ENCODE measurements at places on chromosomes 3 and 15. TPM values are rescaled to one million over a fixed set of nuclear protein-coding genes. Genes with fewer than 3 reads are reported as not detected.
A peak's percentile ranks its signal among the peaks of the same experiment; 100 is the strongest.

GRCh38 chr15:37289109-37289765 lies 188.9 kb upstream of the MEIS2 start:
- H3K36me3 ChIP-seq, result no peaks in the 10 kb centered on the region
- no peak overlapping the region for H3K27ac ChIP-seq
- no peak for DNase-seq
- no peaks in the 10 kb centered on the region for H3K27me3 ChIP-seq
- no peak overlapping the region for H3K4me3 ChIP-seq

- H3K4me3 ChIP-seq, result no peak overlapping the region
- H3K27me3 ChIP-seq, result peaks cover 10% of the 10 kb centered on the region
- H3K4me1 ChIP-seq, result no peaks in the 10 kb centered on the region
- H3K36me3 ChIP-seq, result no peaks in the 10 kb centered on the region
- no peak for DNase-seq
These were observed 32.4 kb upstream of the ALCAM start for GRCh38 chr3:105334138-105334882.

DNA sequence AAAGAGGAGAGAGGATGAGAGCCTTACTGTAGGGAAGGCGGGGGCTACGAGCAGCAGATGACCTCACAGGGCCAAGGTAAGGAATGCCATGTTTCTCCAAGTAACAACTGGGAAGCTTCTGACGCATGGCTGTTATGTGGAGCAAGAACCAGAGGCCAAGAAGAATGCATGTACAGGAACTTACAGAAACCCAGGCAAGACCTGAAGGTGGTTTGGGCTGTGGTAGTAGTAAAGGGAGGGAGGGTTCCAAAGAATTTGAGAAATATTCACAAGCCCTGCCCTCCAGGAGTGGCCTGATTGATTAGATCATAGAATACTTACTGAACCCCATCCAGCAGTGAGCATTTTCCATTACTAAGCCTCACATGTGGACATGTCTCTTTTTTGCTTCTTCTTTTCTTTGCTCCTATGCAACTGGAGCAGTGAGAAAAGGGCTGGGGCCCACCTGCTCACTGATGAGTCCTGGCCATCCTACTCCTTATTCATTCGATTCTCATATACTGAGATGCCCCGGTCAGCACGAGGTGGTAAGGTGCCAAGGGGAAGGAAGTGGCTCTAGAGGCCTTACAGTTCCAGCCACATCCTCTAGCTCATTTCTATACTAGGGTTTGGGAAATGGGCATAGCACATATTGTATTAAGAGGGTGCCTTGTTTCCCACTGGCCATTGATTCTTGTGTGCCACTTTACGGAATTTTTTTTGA lies 8.3 kb upstream of the SLC12A8 start:
- DNase-seq, result no peak
- no peaks in the 10 kb centered on the region for H3K4me1 ChIP-seq
- H3K36me3 ChIP-seq, result no peaks in the 10 kb centered on the region
- H3K4me3 ChIP-seq, result no peak overlapping the region
- H3K27me3 ChIP-seq, result no peaks in the 10 kb centered on the region

- peaks cover 9% of the 10 kb centered on the region for H3K27me3 ChIP-seq
- H3K36me3 ChIP-seq, result peaks cover 2% of the 10 kb centered on the region
- H3K4me3 ChIP-seq, result no peak overlapping the region
- H3K27ac ChIP-seq, result no peak overlapping the region
These were observed 122.0 kb upstream of the RGMA start for GRCh38 chr15:93210995-93211394.

The SCG5 gene
- 0.80 TPM for total RNA-seq

DNA sequence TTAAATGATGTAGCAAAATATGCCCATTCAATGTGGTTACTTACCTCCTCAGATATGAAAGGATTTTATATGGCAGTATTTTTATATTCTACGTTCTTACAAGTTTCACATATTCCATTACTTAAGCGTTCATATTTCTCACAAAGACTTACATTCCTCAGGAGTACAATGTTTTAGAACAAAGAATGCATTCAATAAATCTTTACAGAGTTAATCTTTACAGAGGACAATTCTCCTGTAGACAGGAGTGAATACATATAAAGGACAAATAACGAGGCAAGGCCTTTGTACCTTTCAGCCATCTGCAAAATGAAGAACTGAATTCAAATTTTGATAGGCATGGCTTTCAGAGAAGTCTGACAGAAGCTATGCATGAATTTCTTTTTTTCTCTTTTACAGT lies 1.9 kb downstream of the ZNF80 start:
- H3K4me3 ChIP-seq, result peak overlapping the region; percentile 7
- peaks cover 39% of the 10 kb centered on the region for H3K4me1 ChIP-seq
- DNase-seq, result no peak
- H3K36me3 ChIP-seq, result no peaks in the 10 kb centered on the region

DNA sequence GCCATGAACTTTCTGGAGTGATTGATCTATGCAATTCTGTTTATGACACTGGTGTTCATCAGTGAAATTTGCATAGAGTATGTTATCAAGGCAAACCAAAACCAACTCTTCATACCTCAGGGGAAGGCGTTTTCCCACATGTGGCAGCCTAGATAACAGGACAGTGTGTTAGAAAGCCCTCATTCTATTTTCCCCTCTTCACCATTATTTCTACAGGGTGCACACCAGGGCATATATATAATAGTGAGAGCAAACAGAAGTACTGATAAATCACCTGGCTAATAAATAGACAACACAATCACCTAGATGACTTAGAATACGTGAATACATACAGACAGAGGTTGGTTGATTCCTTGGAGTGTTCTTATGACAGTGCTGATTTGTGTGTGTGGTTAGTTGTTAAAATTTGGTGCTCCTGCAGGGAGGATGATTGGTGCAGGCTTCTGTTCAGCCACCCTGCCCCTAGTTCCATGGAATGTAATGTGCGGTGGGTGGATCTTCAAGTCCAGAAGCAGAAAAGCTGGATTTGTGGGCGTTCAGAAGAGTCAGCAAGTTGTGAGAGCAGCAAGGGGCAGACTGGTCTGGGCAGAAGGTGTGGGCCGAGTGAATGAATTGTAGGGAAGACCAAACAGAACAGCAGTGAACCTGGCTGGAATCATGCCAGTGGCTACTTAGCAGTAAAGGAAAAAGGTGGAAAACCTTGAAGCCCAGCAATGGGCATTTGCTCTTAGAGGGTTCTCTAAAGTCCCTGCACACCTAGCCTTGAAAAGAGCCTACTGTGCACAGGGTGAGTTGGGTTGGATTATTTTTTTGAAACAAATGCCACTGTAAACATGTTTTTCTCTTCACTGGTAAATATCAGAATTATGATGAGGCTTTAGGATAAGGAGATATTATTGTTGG lies 11.7 kb upstream of the RARRES1 start:
- no peak overlapping the region for H3K4me3 ChIP-seq
- DNase-seq, result no peak
- no peaks in the 10 kb centered on the region for H3K27me3 ChIP-seq
- H3K4me1 ChIP-seq, result peaks cover 15% of the 10 kb centered on the region
- peaks cover 5% of the 10 kb centered on the region for H3K36me3 ChIP-seq

Data from T-helper 17 cell (primary cell).